HL-60 (cell line): ENCODE measurements at places on chromosomes 11 and 22.

DNA sequence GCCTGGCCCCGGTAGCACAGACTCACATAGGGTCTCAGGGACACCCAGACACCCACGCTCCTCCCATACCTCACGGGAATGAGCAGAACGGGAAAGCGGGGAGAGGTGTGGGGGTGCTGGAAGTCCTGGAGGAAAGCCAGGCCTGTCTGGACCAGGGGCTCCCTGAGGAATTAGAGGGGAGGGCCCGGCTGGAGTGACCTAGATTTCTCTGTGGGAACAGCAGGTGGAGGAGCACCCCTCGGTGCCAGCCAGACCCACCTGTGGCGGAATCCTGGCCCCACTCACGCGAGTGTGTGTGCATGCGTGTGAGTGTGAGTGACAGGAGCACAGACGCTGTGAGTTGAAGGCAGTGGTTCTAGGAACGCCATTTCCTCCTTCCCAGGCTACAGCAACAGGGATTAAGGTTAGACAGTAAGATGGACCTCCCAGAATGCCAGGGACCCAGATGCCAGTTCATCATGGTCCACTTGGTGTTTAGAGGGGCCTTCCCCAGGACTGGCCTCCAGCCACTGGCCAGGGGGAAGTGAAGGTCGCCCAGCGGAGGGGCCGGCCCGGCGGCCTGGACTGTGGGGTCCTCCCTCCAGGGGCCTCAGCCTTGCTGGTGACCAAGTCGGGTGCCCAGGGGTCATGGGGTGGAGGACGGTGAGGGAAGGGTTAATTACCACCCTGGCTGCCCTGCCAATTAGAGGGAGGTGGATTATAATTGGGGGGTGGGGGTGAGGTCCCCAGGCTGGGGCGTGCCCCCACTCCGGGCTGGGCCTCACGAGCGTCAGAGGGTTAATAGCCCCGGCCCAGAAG lies 1.0 kb downstream of the PKP3 start:
- no peak for DNase-seq

- no peak for DNase-seq
Measured at GRCh38 chr11:124115782-124116616, 749 bp downstream of the VWA5A start.

- DNase-seq, result peak; percentile 45
Measured at GRCh38 chr11:3137486-3138177, 27.5 kb downstream of the OSBPL5 start.

DNA sequence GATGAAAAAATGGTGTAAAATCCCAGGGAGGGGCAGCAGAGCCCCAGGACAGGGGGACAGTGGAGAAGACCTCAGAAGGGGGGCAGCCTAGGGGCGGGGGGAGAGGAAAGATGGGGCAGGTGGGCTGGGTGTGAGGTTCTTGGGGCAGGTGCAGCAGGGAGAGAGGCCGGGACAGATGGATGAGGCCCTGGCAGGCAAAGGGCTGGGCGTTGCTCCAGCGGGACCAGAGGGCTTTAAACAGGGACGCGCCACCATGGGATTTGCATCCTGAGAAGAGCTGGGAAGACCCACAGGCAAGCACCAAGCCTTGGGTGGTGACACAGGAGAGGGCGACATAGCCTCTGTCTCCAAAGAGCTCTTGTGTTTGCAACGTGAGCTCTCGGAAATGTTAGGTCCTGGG lies 1342.8 kb downstream of the TBC1D22A start:
- no peak for DNase-seq

- peak; percentile 74 for DNase-seq
Measured at GRCh38 chr11:116348226-116348625, 424.6 kb downstream of the BUD13 start.

GRCh38 chr11:134071766-134072402 lies 3.0 kb downstream of the JAM3 start:
- DNase-seq, result no peak

DNA sequence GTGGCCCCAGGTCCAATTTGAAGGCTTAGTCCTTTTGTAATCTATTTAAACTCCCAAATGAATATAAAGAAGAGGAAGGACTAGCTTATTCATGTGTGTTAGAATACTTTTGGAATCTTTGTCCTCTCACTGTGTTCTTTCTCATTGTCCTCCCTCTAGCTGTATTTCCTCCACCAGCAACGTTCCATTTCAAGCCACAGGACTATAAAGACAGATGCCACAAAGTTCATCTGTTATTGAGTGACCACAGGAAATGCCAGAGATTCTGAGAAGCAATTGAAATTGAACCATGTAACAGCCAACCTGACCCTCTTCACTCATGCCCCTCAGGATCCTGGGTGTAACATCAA lies 336.6 kb upstream of the API5 start:
- no peak for DNase-seq

DNA sequence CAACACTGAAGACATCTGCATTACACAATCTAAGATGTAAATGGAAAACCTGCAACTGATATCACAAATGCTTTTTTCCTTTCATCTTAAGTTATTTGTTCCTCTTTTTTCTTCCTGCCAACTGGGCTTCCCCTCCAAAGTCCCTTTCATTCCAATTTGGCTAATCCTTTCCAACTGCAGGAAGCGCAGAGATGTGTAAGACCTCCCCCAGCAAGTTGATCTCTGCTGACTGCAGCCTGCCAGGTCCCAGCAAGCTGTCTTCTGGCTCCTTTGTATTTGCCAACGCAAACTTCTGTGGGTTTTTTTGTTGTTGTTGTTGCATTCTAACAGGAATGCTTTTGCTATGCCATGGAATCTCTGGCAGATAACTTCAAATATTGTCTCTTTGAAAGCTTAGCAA lies 38.5 kb upstream of the LRRC4C start:
- no peak for DNase-seq

- peak; percentile 71 for DNase-seq
Measured at GRCh38 chr11:73210916-73211667, 7.0 kb upstream of the P2RY2 start.

GRCh38 chr11:42013656-42014201 lies 554.3 kb upstream of the LRRC4C start:
- DNase-seq, result no peak

DNA sequence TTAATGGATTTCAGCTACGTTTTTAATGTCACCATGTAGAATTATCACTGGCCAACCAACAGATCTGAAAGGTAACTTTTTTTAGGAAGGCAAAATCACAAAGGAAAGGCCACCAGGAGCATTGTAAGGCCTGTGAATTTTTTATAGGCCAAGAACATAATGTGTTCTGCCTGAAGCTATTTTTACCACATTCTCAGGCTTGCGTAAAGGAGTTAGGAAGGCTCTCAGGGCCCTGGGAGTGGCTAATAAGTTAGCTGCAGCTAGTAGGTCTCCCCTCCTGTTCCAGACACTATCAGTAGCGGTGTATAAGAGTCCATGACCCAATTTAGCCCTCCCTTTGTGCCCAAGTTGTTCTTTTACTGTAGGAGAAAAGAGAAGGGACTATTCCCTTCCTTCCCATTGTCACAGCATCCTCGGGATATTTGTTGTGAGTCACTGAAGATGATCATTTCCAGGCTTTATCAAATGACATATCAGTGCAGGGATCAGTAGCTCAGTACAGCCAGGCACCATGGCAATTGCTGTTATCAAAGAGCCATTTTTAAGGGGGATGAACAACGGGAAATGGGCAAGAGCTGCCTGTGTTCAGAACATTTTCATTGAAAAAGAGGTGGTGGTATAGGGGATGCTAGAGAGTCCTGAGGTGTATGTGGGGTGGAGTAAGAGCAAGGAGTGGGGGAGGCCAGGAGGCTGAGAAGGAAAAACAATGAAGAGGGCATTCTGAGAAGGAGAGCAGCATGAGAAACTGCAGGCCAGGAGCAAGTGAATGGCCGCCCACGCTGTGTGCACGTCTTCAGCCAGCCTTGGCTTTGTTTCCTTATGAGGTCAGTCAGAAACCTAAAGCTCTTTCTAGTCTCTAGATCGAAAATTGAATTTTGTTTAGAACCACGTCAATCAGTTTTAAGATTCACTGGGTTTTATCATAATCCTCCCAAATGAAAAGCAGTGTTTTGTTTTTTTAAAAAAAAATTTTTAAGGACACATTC lies 940.3 kb downstream of the NTM start:
- no peak for DNase-seq

DNA sequence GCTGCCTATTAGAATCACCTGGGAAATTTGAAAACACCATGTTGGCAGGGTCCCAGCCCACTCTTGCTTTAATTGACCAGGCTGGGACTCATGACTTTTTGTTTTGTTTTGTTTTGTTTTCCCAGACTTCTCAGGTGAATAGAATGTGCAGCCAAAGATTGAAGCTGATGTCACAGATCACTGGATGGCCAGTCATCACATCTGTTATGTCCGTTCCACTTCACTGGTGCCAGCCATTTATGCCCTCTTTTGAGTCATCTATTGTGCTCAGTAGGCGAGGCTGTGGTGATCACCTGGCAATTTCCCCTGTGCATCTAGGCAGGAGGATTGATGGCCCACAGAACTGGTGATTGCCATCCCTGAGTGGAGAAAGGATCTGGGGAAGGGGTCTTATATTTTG lies 297.3 kb downstream of the INSC start:
- no peak for DNase-seq

GRCh38 chr22:45318168-45318557 lies 8.4 kb downstream of the FAM118A start:
- peak; percentile 38 for DNase-seq

DNA sequence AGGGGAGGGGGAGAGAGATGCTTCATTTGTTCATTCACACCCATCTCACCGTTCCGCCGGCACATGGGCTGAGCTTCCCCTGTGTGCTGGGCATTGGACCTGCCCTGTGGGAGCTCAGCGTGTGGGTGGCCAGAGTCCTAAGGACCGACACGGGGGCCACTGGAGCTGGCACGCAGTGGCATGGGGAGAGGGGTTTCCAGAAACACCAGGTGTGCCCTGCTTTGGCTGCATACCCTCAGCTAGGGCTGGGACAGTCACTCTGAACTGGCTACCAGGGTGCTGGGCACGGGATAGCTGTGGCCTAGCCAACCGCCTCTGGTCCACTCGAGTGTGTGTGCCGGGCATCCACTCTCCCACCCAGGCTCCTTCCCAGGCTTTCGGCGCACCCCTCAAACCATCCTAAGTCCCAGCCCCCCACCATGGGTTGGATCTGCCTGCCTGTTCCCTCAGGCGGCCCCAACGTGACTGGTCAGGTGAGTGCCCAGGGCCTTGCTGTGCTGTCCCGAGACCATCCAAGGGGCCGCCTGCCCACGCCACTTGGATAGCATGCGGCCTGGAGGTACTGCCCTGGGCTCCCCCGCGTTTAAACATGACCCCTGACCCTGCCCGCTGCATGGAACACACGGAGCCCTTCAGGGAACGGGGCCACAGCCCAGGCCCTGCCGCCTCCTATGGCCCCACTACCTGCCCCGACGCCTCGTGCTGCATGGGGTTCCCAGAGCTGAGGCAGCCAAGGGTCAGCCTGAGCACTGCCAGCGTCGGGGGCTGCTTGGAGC lies 51.6 kb upstream of the LINC01488 start:
- no peak for DNase-seq

DNA sequence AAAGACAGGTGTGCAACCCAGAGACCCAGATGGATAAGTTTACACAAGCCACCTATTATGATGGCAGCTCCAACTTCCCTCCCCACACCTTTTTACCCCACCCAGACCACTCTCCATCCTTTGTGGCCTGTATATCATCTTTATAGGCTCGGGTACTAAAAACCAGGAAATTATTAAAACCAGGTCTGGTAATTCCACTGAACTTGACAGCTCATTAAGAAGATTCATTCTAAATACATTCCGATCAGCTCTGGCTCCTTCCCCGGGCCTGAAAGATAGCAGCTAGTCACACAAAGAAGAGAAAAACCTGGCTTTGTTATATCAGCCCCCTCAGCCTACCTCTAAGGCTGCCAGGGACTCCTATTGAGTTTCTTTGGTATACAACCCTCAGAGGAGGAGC lies 67.9 kb upstream of the API5 start:
- DNase-seq, result no peak

- no peak for DNase-seq
Measured at GRCh38 chr11:39367534-39367933, 2091.9 kb downstream of the LRRC4C start.

GRCh38 chr11:75338516-75339208 lies 12.8 kb downstream of the ARRB1 start:
- no peak for DNase-seq

DNA sequence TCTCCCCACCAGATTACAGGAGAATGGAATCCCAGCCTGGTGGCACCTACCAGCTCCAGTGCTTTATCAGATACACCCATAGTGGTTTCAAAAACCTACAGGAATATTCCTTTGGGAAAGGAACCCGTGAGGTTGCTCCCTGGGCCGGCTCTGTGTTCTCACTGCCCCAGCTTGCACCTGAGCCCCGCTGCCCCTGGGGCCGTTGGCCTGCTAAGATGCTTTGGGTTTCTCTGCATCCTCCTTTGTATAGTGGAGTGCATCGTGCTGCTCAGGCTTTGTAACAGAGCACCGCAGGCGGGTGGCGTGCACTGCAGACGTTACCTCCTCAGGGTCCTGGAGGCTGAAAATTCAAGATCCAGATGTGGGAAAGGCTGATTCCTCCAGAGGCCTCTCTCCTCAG lies 414.1 kb downstream of the BRD1 start:
- no peak for DNase-seq

DNA sequence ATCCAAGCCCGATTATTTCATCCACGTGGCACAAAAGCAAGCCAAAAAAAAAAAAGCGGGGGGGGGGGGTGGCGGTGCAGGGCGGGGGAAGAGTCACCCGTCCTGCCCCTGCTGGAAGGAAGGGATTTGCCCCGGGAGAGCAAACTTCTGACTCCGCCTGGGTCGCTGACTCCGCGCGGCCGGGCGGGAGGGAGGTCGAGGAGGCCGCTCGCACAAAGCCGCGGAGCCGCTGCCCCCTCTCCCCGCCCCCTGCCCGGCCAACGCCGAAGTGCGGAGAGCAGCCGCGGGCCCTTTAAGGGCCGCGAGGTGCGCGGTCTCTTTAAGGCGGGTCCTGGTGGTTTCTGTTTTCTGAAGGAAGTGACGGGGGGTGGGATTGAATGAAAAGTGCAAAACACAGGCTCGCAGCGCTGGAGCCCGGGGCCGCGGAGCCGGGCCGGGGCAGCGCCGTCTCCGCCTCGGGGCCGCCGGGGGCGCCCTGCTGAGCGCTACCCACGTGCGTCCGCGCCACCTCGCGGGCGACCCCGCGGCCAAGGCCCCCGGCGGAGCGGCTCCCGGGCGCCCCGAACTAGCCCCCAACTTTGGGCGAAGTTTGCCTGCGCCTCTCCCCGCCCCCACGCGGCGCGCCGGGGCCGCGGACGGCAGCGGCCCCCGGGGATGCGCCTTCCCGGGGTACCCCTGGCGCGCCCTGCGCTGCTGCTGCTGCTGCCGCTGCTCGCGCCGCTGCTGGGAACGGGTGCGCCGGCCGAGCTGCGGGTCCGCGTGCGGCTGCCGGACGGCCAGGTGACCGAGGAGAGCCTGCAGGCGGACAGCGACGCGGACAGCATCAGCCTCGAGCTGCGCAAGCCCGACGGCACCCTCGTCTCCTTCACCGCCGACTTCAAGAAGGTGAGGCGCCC lies at the start of gene OAF:
Gene OAF (plus strand): TSS at position 407 of the 896 bp plus-strand sequence. CDS start 248 bp downstream, at position 655.
- DNase-seq, result peak; percentile 35

DNA sequence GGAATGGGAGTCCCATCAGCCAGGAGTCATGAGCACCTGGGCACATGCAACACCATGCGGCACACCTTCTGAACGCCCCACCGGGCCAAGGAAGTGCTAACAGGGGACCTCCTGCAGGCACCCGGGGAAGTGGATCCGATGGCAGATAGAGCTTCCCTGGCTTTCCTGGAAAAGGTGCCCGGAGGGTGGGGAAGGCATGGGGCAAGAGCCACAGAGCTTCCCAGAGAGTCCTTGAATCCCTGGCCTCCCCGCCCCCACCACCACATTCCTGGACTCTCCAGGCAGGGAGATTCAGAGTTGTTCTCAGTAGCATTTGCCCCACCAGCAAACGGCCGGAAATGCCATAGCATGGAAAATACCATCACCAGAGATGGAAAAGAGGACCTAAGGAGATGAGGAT lies 8.3 kb downstream of the TRIM29 start:
- DNase-seq, result no peak

GRCh38 chr22:44907765-44908737 lies 101.8 kb downstream of the PHF21B start:
- no peak for DNase-seq
